ENCODE measurements at places on chromosomes 7 and 10.

- no peak for DNase-seq
These were observed 370.8 kb downstream of the CDC14C start for GRCh38 chr7:49295146-49295545.

DNA sequence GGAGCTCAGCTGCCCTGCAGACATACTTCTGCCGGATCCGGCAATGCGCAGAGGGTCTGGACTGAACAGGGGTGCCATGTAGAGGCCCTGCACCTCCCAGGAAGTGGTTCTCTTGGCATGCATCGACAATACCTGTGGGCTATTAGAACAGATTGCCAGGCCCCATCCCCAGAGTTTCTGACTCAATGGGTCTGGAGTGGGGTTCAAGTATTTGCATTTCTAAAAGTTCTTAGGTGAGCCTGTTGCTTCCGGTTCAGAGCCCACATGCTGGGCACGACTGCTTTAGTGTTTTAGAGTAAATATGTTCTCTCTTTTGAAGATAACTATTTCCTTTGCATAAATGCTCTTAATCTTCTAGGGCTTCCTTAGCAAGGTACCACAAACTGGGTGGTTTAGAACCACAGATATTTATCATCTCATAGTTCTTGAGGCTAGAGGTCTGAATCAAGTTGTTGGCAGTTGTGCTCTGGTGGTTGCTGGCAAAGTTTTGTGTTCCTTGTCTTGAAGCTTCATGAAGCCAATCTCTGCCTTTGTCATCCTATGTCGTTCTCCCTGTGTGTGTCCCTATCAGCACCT is 435.5 kb downstream of the TCERG1L start:
- no peak for DNase-seq

GRCh38 chr7:90624225-90624911 is 28.2 kb downstream of the CDK14 start:
- DNase-seq = no peak

GRCh38 chr7:153628825-153629224 is 423.4 kb upstream of the DPP6 start:
- DNase-seq = no peak

DNA sequence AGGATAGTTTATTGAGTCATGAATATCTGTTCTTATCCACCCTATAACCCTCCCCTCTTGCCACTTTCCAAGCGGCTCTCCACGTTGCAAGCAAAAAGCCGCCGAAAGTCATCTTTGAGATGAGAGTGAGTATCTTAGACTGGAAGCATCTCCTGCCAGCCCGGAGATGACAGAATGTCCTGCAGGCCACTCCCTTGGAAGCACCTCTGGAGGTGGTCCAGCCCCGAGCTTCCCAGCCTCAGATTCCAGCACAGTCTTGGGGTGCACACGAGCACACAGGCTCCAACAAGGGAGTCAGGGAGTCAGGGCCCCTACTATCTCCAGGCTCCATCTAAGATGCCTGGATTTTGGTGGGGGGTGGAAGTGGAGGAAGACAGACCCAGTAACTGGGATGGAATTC is 5.5 kb upstream of the ELN start:
- DNase-seq = no peak

GRCh38 chr10:127168261-127168660 is 28.1 kb downstream of the INSYN2A start:
- no peak for DNase-seq

GRCh38 chr7:74371381-74372341 is 82.0 kb upstream of the GTF2IRD1 start:
- no peak for DNase-seq

DNA sequence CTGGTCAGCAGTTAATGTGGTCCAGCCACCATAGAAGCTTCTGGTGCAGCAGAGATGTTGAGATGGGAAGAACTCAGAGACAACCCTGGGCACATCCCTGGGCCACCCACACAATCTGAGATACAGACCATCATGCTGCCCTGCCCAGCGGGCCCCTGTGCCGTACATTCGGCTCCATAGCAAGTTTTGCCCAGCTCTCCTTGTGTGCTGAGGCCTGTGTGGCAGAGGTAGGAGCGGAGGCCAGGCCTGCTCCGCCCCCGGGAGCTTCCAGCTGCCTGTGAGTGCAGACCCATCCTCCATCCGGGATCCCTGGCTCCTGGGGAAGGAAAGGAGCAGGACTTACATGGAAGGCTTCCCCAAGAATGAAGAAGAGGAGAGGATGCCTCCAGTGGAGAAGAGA is 140.3 kb downstream of the NEURL1 start:
- no peak for DNase-seq

DNA sequence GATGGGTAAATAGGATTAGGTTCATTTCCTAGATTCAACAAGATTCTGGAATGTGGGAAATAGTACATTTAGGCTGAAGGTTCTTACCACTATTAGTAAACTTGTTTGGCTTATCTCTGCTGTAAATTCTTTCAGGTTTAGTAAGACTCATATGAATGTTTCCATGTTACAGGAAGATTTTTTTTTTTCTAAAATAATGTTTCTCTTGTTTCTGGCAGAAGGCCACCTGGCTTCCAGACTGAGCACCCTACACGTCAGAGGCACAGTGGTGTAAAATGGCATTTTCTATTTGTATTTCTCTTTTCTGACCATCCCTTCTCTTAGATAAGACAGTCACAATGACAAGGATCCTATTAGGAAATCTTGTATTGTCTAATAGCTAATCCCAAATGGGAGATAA is 22.7 kb upstream of the AASS start:
- no peak for DNase-seq

DNA sequence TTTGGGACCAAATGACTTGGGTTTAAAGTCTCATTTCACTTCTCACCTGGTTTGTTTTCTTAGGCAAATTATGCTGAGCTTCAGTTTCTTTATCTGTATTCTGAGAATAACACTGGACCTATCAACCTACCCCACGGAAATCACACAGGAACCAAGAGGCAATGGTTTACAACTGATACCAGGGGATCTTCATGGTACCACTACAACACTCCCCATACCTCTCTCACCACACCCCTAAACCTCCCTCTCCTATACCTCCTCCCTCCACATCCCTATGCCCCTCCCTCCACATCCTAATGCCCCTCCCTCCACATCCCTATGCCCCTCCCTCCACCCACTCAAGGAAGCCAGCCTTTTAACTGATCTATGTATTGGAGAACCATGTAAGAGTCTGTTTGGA is 9.9 kb downstream of the FAM204A start:
- DNase-seq = no peak

- DNase-seq = no peak
These were observed 25.7 kb upstream of the FAM180A start for GRCh38 chr7:135774284-135774683.

- DNase-seq = no peak
These were observed 31.1 kb downstream of the CALML3 start for GRCh38 chr10:5555881-5556280.

DNA sequence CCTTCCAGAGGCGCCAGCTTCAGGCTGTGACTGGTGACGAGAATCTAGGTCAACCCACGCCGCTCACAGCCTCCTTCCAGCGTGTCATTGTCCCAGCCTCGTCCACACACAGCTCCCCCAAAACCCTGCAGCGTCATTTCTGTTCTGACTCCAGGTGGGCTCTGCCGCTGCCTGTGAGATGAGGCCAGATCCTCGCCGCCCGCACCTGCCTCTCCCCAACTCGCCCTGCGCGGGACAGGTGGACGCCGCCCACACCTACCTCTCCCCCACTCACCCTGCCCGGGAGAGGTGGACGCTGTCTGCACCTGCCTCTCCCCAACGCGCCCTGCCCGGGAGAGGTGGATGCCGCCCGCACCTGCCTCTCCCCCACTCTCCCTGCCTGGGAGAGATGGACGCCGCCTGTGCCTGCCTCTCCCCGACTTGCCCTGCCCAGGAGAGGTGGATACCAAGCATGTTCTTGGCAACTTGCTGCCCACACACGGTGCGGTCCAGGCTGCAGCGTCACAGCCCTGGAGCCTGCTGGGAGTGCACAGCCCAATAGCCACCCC is 32.0 kb upstream of the CFAP46 start:
- DNase-seq = no peak

DNA sequence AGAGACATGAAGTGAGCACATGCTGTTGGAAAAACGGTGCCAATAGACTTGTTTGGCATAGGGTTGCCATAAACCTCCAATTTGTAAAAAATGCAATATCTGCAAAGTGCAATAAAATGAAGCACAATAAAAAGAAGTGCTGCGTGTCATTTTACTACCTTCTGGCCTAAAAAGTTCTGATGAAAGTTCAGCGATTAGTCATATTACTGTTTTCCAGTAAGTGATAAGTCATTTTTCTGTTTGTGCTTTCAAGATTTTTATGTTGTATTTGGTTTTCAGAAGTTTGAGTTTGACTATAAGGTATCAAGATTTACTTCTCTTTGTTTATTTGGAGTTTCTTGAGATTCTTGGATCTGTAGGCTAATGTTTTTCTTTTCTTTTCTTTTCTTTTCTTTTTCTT is 16.8 kb downstream of the AOAH start:
- no peak for DNase-seq

DNA sequence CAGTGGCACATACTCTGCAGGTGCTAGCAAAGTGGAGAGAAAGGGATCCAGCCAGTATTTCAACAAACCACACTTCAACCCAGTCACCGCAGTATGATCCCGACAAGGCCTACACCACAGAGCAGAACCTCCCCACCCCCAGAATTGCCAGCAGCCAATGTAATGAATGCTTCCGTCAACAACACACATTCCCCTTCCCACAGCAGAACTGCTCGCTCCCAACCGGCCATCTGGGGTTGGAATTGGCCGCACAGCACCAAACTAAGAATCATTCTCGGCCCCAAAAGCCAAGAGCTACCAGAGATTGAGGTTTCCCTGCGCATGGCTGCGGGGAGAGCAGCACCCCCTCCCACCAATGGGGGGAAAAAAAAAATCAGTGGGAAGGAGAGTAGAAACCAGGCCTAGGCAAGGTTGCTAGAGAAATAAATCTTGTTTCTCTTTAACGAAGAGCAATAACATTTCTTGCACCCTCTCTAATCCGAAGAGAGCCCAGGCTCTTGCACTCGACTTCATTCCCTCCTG is 1.1 kb downstream of the WASL start:
- no peak for DNase-seq
